ENCODE measurements at places on chromosomes 3 and 15.

DNA sequence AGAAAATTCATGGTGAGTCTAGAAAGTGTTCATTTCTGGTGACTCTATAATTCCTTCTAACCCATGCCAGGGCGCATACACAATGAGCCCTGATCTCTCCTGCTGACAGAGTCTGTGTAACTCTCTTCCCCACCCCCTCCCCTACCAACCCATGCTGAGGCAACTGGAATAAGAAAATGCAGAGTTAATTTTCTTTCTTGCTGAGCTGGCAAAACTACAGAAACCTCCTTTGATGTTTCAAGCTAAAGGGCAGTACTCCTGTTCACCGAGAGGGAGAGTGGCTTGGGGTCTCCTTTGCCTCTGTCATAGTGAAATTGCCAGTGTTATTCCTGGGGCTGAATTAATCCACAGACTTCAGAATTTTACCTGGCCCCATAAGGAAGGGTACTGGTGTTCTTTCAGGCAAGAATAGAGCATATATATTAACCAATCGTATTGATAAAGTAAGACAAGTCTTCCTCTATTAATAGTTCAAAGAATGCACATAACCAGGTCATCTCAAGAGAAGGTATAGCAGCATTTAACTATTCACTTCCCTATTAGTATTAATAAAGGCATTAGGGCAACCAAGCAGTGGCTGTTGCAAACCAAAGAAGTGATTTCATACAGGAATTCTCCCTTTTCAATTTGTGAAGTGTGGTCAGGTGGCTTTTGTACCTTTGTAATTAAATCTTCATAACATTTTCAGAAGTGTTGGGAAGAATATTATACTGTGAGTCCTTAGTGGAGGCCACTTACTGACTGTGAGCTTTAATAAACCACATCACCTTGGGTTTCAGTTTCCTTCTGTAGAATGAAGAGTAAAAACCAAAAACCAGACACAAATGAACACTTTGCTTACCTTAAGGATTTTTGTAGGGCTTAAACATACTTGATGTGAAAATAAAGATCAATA, 4.1 kb downstream of the GAP43 start:
- H3K27ac ChIP-seq = no peak overlapping the region
- peaks cover 28% of the 10 kb centered on the region for H3K27me3 ChIP-seq
- no peaks in the 10 kb centered on the region for H3K36me3 ChIP-seq
- peaks cover 7% of the 10 kb centered on the region for H3K4me1 ChIP-seq

DNA sequence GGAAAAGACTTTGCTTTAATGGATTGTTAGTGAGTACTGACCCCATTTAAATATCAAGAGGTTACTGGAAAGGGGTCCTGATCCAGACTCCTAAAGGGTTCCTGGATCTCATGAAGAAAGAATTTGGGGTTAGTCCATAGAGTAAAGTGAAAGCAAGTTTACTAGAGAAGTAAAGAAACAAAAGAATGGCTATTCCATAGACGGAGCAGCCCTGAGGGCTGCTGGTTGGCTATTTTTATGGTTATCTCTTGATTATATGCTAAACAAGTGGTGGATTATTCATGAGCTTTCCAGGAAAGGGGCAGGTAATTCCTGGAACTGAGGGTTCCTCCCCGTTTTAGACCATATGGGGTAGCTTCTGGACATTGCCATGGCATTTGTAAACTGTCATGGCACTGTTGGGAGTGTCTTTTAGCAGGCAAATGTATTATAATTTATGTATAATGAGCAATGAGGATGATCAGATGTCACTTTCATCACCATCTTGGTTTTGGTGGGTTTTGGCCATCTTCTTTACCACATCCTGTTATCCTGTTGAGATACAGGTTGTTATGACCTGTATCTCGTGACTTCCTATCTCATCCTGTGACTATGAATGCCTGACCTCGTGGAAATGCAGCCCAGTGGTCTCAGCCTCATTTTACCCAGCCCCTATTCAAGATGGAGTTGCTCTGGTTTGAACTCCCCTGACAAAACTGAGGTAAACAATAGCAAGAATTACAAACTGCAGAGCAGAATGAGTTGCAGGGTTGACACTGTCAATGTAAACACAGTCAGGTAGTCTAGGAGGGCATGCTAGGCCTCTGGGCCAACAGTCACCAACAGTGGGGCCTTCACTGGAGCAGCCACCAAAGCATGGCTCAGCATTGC, 10.3 kb upstream of the GPR160 start:
- H3K36me3 ChIP-seq = peaks cover 5% of the 10 kb centered on the region
- peaks cover 26% of the 10 kb centered on the region for H3K4me1 ChIP-seq
- DNase-seq = peak; percentile 61
- no peak overlapping the region for H3K4me3 ChIP-seq
- H3K27ac ChIP-seq = peak overlapping the region; percentile 51

GRCh38 chr3:106068381-106068780, 199.6 kb upstream of the CBLB start:
- H3K4me3 ChIP-seq = no peak overlapping the region
- peaks cover 12% of the 10 kb centered on the region for H3K4me1 ChIP-seq
- no peak overlapping the region for H3K27ac ChIP-seq
- no peaks in the 10 kb centered on the region for H3K27me3 ChIP-seq
- no peak for DNase-seq

GRCh38 chr15:34359416-34359815, 7.6 kb downstream of the LPCAT4 start:
- H3K27ac ChIP-seq = no peak overlapping the region
- no peaks in the 10 kb centered on the region for H3K27me3 ChIP-seq
- no peak for DNase-seq
- H3K4me1 ChIP-seq = peaks cover 16% of the 10 kb centered on the region

DNA sequence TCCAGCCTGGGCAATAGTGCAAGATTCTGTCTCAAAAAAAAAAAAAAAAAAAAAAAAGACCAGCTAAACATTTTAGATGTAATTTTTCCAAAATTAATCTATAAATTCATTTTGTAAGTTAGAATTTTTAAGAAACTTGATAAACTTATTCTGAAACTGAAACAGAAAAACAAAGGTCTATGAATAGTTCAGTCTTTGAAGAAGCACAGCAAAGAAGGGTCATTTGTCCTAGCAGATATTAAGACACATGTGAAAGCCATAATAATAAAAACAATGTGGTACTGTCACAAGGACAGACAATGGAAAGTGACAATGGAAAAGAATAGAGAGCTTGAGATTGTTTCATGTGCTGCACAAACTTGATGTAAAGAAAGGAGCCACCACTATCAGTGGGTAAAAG, 29.0 kb upstream of the PRSS50 start:
- H3K27ac ChIP-seq = no peak overlapping the region
- H3K4me1 ChIP-seq = no peaks in the 10 kb centered on the region
- H3K36me3 ChIP-seq = no peaks in the 10 kb centered on the region
- DNase-seq = no peak
- no peak overlapping the region for H3K4me3 ChIP-seq

DNA sequence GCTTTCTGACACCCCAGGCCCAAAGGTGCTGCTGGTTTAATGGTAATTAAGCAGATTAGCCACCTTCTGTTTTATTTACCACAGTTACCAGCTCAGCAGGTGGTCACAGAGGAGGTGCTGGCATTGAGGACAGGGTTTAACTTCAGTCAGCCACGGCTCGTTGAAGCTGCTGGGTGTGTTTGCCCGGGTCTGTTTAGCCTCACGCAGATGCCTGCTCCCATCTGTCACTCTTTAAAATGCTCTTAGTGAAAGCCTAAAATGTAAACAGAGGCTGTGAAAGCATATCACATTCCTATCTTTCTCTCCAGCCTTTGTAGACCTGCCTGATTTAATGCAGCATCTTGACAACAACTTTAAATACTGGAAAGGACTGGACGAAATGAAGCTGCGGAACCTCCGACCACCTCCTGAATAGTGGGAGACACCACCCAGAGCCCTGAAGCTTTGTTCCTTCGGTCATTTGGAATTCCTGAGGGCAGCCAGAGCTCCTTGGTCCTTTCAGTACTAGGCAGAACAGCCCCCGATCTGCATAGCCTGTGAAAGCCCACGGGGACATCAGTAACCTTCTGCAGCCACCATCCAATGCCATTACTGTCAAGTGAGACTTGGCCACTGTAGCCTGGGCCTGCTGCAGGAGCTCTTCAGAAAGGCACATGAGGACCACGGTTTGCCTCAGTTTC, 156.0 kb downstream of the PDE8A start:
- no peak overlapping the region for H3K4me3 ChIP-seq
- no peak overlapping the region for H3K27ac ChIP-seq
- H3K4me1 ChIP-seq = no peaks in the 10 kb centered on the region
- no peak for DNase-seq

GRCh38 chr15:31365655-31366127, 39.1 kb downstream of the KLF13 start:
- no peaks in the 10 kb centered on the region for H3K27me3 ChIP-seq
- H3K4me1 ChIP-seq = peaks cover 99% of the 10 kb centered on the region
- H3K4me3 ChIP-seq = peak overlapping the region; percentile 64
- peaks cover 47% of the 10 kb centered on the region for H3K36me3 ChIP-seq

- H3K4me1 ChIP-seq = peaks cover 52% of the 10 kb centered on the region
- H3K27me3 ChIP-seq = no peaks in the 10 kb centered on the region
- no peak for DNase-seq
- H3K36me3 ChIP-seq = peaks cover 71% of the 10 kb centered on the region
Measured at GRCh38 chr15:100592898-100593297, 9.1 kb downstream of the LINS1 start.

- H3K4me3 ChIP-seq = no peak overlapping the region
- H3K36me3 ChIP-seq = no peaks in the 10 kb centered on the region
- H3K27me3 ChIP-seq = no peaks in the 10 kb centered on the region
- peaks cover 16% of the 10 kb centered on the region for H3K4me1 ChIP-seq
- peak overlapping the region; percentile 7 for H3K27ac ChIP-seq
Measured at GRCh38 chr3:177448987-177449359, 251.7 kb upstream of the TBL1XR1 start.

DNA sequence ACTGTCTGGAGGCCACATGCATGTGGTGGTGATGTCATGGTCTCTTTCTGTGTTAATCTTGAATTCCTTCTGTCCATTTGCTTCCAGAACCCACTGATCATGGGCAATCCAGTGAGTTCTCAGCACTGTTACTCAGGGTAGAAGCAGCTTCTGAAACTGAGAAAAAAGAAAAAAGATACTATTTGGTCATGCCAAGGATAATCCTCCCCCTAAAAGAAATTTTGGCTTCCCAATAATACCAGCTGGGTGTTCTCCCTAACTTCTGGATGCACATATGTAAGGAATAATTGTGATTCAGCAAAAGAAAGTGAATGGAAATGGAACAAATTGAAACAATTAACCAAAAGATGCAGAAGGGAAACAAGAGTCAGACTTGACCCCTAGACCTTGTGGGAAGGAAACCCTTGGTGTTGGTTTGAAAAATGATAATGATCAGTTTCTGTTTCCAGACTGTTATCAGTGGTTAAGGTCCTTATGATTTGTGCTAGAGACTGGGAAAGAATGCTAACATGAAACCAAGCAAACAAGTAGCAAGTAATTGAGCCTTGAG, 92.3 kb downstream of the RBMS3 start:
- H3K27ac ChIP-seq = no peak overlapping the region
- peaks cover 1% of the 10 kb centered on the region for H3K4me1 ChIP-seq
- no peaks in the 10 kb centered on the region for H3K36me3 ChIP-seq
- H3K27me3 ChIP-seq = no peaks in the 10 kb centered on the region
- no peak for DNase-seq

Data from activated CD4-positive, alpha-beta memory T cell treated with anti-CD3 and anti-CD28 coated beads, Interleukin-2, amount 10 ng/mL, durations not matched to agents 7 days and 5 days (primary cell).